ENCODE measurements at places on chromosomes 7 and 10.
A peak's percentile ranks its signal among the peaks of the same experiment; 100 is the strongest.

GRCh38 chr7:18030758-18031157 is 3.1 kb upstream of the PRPS1L1 start:
- no peak for DNase-seq

DNA sequence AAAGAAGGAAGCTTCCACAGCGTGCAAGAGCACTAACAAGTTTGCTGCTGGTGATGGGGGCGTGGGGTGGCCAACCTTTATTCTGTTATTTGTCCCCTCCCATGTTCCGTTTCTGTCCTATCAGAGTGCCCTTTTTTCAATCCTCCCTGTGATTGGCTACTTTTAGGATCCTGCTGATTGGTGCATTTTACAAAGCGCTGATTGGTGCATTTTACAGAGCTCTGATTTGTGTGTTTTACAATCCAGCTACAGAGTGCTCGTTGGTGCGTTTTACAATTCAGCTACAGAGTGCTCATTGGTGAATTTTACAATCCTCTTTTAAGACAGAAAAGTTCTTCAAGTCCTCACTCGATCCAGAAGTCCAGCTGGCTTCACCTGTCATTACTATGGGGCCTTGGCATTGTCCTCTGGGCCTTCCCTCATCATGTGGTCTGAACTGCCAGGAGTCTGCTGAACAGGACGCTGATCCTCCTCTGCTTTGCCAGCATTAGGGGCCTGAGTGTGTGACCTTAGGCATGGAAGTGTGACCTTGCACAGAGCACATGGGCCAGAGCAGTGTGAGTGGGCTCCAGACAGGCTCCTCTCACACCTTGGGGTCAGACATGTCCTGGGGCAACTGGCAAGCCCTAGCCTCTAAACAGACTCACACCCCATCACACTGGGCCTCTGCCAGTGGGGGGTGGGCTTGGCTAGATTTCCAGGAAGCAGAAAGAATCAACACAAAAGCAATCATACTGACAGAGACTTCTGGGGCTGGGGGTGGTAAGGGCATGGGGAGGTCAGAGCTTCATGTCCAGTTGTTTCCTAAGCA is 167.4 kb downstream of the PTPN20 start:
- DNase-seq, result no peak

GRCh38 chr7:43460733-43461348 is 122.1 kb upstream of the STK17A start:
- DNase-seq, result no peak

- no peak for DNase-seq
These were observed 59.9 kb downstream of the CCDC201 start for GRCh38 chr7:45812946-45813345.

DNA sequence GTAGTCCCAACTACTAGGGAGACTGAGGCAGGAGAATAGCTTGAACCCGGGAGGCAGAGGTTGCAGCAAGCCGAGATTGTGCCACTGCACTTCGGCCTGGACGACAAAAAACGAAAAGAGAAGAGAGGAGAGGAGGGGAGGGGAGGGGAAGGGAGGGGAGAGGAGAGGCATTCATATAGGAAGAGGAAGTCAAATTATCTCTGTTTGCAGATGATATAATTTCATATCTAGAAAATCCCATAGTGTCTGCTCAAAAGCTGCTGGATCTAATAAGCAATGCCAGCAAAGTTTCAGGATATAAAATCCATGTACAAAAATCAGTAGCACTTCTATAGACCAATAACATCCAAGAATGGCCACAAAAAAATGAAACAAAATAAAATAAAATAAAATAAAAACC is 120.3 kb downstream of the LMBR1 start:
- DNase-seq, result no peak

DNA sequence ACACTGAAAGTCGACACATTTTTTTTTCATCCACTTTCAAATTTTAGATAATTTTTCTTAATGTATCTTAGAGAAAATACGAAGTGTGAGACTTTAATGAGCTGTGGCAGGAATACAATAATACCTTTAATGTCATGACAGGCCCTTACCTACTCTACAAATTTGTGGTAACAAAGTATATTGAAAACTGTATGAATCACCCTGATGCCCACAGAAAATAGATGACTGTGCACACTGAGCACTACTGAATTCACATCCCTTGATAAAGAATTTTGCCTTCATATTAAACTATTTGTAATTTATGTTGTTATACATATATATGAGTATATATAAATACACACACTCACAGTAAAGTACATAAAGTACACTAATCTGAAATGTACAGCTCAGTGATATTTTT is 51.7 kb downstream of the AKR1D1 start:
- no peak for DNase-seq

- DNase-seq, result no peak
These were observed 29.9 kb downstream of the MYL10 start for GRCh38 chr7:101598986-101599771.

- DNase-seq, result peak; percentile 3
These were observed 1.2 kb upstream of the TMEM178B start for GRCh38 chr7:141072548-141073172.

- DNase-seq, result peak; percentile 66
These were observed 28.3 kb downstream of the WDR86 start for GRCh38 chr7:151381348-151382078.

- DNase-seq, result no peak
These were observed 79.3 kb upstream of the CPXM2 start for GRCh38 chr10:123970927-123971286.

DNA sequence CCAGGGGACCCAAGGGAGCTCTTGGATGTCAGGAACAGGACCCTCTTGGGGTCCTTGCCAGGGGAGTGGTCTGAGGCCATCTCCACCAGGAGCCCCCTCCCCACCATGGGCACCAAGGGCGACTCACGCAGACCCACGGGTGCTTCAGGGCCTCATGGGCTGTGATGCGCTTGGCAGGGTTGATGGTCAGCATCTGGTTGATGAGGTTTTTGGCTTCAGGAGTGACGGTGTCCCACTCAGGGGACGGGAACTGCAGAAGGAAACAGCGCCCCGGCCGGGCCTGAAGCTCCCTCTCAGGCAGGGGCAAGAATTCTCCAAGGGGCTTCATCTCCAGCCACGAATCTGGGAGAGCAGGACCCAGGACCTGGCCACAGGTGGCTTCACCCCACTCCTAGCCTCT is 41.3 kb downstream of the YKT6 start:
- no peak for DNase-seq

DNA sequence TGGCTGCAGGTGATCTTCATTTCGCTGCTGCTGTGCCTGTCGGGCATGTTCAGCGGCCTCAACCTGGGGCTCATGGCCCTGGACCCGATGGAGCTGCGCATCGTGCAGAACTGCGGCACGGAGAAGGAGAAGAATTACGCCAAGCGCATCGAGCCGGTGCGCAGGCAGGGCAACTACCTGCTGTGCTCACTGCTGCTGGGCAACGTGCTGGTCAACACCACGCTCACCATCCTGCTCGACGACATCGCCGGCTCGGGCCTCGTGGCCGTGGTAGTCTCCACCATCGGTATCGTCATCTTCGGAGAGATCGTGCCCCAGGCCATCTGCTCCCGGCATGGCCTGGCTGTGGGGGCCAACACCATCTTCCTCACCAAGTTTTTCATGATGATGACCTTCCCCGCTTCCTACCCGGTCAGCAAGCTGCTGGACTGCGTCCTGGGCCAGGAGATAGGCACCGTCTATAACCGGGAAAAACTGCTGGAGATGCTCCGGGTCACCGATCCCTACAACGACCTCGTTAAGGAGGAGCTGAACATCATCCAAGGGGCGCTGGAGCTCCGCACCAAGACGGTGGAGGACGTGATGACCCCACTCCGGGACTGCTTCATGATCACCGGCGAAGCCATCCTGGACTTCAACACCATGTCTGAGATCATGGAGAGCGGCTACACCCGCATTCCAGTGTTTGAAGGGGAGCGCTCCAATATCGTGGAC is 1.3 kb downstream of the CNNM2 start:
- no peak for DNase-seq

DNA sequence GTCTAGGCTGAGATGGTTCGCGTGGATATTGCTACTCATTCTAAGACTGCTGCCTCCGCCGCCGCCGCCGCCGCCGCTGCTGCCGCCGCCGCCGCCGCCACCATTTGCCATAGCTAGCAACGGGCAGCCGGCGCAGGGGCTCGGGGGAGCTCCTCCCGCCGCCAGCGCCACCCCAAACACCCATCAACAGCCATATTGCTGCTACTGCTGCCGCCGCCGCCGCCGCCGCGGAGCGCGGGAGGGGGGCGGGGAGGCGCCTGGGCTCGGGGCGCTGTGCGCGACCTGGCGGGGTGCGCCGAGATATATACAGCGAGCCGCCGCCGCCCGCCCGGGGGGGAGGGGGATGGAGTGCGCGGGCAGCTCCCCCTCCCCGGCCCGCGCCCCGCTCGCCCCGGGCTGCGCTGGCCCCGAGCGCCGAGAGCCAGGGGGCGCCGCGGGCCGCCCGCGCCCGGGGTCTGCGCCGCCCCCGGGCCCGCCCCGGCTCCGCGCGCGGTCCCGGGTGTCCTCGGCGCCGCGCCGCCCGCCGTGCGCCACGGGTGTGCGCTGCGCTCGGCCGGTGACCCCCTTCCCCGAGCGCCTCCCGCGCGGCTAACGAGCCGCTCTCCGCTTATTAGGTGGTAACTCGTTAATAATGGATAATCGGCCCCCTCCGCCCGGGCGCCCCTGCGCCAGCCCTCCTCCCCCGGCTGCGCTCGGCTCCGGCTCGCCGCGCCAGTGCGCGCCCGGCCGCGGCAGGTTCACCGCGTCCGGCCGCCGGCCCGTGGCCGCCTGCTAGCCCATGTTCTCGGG is at the start of gene KCNMA1:
Gene KCNMA1, minus strand, starts transcription at position 277 of the 789 bp plus-strand sequence.
- no peak for DNase-seq

DNA sequence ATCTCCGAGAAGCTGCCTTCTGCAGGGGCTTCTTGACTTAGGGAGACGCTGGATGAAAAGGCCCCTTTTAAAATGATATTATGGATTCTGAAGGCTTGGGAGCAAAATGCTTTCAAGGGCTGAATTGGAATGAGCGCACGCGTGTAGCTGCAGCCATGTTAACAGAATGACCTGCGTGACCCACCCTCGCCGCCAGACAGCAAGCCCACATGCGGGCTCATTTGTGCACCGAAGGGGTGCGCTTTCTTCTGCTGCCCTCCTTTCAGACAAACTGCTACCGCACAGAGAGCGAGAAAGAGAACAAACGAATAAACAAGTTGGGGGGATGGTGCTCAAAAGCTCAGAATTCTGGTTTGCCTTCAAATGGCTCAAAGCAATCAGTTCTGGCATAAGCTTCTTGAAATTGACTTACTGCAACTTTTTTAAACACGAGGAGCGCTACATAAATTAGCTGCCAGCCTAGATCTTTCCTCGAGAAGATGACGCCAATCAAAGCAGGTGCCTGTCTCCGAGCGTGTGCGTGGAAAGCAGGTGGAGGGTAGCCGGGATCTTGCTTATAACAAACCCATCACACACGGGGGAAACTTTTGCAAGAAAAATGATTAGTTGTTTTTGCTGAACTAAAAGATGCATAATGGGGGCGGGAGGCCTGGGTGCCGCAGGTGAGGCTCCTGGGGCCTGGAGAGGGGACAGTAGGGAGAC is 268.4 kb downstream of the MAD1L1 start:
- DNase-seq, result no peak

- DNase-seq, result peak; percentile 29
These were observed 35.6 kb downstream of the CPN1 start for GRCh38 chr10:100046021-100046486.

- DNase-seq, result no peak
These were observed 10.0 kb downstream of the HPS1 start for GRCh38 chr10:98436704-98437103.

DNA sequence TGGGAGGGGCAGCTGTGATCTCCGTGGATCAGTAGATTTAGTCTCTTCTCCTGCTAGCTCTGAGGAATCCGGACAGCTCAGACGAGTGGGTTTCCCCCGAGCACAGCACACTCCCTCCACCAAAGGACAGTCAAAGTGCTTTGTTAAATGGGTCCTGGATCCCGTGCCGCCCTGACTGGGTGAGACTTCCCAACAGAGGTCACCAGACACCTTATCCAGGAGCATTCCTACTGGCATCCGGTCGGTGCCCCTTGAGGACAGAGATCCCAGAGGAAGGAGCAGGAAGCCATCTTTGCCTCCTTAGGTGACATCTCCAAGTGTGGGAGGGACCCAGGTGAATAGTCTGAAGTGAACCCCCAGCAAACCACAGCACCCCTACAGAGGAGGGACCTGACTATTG is 1148.9 kb downstream of the CNTNAP2 start:
- DNase-seq, result no peak

DNA sequence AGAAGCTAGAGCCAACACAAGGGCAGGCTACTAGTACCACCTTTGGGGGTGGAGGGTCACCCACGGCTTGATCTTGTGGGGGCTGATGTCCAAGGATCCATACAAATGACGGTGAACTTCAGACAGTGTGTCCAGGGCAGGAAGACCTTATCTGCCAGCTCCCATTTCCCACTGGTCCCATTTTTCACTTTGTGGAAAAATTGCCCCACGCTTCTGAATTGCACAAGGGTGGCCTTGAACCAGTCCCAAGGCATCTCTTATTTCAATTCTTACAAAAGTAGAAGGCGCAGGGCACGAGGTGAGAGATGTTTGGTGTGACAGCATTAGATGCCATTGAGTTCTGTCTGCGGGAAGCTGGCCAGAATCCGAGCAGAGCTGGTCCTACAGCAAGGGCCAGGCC is 252.7 kb upstream of the CELF2 start:
- DNase-seq, result no peak

DNA sequence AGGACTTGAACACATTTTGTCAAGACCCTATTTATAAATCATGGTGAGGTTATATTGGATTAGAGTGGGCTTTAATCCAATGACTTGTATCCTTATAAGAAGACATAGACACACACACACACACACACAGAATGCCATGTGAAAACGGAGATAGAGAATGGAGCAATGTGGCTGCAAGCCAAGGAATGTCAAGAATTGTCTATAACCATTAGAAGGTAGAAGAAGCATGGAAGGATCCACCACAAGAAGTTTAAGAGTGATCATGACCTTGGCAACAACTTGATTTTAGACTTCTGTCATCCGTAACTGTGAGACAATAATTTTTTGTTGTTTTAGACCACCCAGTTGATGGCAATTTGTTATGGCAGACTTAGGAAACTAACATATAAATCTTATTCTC is 514.2 kb downstream of the TFEC start:
- DNase-seq, result no peak

DNA sequence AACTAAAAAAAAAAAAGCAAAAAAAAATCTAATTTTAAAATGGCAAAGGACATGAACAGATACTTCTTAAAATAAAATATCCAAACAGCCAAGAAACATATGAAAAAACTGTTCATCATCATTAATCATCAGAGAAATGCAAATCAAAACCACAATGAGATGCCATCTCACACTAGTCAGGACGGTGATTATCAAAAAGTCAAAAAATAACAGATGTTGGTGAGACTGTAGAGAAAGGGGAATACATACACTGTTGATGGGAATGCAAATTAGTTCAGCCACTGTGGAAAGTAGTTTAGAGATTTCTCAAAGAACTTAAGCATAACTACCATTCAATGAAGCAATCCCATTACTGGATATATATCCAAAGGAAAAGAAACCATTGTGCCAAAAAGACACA is 30.2 kb downstream of the COBL start:
- no peak for DNase-seq

- no peak for DNase-seq
These were observed 78.6 kb downstream of the LCOR start for GRCh38 chr10:96910488-96911395.

- no peak for DNase-seq
These were observed 27.0 kb downstream of the HSPA12A start for GRCh38 chr10:116715341-116715740.

GRCh38 chr10:59173414-59173813 is 3.0 kb upstream of the PHYHIPL start:
- DNase-seq, result no peak

Measured in T-helper 2 cell (primary cell).